Urinary bladder (tissue), 4 donors: ENCODE measurements at places on chromosomes 2 and 18. TPM values are rescaled to one million over a fixed set of nuclear protein-coding genes. Genes with fewer than 3 reads are reported as not detected.

DNA sequence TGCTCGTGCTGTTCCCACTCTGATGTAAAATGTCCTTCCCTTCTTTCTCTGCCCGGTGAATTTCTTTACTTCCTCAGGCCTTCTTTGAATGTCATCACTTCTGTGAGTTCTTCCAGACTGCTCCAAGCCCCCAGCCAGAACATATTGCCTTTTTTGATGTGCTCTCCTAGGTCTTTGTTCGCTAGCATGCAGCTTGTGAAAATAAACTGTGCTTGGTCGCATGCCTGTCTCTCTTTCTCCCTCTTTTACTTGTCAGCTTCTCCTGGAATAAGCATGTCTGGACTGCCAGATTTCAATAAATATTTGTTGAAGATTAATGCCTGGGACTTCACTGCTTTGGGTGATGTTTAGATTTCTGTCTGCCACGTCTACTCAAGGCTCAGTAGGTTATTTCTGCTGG lies 82.7 kb upstream of the ARHGAP28 start:
- no peak for DNase-seq

- DNase-seq: no peak
These were observed 22.2 kb upstream of the NAB1 start for GRCh38 chr2:190626641-190627210.

Gene ARHGAP28
- 9.1 TPM for polyA plus RNA-seq

DNA sequence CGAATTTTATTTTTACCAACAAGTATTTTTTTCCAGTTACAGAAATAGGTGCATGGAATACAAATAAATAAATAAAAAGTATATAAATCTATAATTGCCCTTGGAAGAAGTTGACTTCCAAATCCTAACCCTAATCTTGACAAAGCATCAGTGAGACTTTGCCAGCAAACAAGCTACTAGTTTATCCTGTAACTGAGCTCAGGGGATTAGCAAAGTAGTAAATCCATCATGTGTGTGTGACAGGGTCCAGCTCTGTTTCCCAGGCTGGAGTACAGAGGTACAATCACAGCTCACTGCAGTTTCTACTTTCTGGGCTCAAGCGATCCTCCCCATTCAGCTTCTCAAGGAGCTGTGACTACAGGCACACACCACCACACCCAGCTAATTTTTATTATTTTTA lies 948.0 kb upstream of the CNTNAP5 start:
- no peak for DNase-seq

DNA sequence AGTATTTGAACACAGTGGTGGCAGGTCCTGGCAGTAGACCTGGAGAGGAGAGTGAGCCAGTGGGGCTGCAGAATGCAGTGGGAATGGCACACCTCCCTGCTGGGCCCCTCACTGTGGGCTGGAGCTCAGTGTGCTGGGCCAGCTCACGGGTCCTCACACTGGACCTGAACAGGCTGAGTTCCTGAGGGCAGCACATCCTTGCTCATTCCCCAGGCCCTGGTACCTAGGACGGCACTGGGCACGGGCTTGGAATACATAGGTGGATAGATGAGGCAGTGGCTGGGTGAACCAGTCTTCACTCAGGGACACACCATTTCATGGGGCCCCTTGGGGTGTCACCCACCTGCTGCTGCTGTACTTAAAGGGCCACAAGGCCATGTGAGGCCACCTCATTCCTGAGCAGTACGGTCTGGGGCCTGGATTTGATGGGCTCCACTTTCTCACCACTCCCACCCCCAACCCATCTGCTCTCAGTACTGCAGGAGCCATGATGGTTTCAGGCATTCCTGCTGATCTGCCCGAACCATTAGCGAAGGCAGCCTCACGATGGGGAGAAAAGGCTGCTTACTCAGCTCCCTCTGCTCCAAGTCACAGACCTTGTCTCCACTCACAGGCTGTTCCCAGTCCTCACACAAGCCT lies 4.2 kb downstream of the TMEM177 start:
- no peak for DNase-seq

DNA sequence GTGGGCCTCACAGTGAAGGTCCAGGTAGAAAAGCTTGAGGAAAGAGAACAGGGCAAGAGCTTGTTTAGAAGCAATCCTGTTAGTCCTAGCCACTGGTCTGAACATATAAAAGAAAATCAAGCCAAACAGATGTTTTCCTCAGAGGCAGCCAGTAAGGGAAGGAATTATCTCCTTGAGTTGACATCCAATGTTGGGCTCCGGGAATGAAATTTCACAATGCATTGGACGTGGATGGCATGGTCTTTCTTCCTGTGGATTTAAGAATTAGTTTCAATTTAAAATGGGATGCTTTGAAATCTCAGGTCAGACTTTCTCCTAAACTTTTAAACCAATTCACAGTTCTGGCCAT lies 92.1 kb downstream of the ACKR3 start:
- DNase-seq: no peak

GRCh38 chr2:76437564-76437963 lies 726.8 kb upstream of the GCFC2 start:
- no peak for DNase-seq

- DNase-seq: no peak
These were observed 69.1 kb downstream of the HS6ST1 start for GRCh38 chr2:128249555-128249954.

Gene ANTXR1
- 53.0 TPM for polyA plus RNA-seq

DNA sequence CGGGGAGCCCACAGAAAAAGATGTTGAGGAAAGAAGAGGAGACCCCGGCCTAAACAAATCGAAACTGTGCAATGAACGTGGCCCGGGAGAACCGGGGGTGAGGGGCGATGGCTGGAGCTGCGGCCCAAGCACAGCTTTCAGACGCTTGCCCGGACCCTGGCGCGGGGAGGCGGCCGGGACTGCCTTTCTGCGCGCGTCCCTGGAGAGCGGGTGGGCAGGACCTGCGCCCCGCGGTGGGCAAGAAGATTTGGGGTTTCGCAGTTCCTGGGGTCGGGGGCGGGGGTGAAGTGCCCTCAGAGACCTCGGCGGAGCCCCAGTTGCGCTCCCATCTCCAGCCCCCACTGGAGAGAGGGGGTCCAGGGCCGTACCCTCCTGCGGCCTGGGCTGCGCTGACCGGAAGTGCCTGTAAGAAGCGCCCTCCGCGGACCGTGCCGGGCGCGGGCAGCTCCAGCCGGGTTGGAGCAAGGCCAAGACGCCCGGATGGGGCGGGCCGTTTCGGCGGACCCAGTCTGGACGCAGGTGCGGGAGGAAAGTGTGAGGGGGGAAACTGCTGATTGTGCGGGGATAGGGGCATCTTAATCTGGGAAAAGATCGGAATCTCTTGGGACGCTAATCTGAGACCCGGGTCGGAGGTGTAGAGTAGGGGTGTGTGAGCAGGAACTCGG lies 11.6 kb downstream of the EN1 start:
- DNase-seq: no peak

DNA sequence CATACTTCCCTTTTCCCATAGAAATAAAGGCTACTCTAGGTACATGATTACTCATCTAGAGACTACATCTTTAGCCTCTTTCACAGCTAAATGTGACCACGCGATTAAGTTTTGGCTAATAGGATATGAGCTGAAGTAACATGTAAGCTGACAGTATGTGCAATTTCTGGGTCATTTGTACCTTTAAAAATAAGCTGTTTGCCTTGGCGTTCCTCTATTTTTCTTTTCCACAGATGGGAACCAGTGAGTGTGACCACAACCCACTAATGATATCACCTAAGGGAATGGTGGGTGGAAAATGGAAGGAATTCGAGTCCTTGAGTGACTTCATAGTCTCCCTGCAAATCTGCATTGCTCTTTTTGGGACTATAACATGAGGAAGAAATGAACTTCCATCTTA lies 11.7 kb upstream of the NABP1 start:
- DNase-seq: no peak

GRCh38 chr2:112004253-112004645 lies 50.8 kb upstream of the TMEM87B start:
- no peak for DNase-seq

DNA sequence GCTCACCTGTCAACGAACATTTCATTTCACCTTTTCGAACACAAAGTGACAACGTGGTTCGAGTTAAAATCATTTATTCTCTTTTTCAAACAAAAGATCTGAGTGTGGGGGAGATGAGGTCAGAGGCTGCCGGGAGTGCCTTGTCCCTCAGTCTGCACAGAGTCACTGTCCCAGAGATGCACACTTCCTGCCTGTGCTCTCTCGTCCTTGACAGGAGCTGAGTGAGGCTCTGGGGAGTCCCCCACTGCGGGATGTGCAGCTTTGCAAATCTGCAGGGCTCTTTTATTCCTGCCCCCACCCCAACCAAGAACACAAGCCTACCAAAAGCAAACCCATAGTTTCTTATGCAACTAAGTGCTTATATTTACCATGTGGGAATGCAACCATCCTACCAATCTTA lies 497.8 kb downstream of the EIPR1 start:
- no peak for DNase-seq

Gene CACNB4
- polyA plus RNA-seq: 4.8 TPM

Gene IKZF2
- polyA plus RNA-seq: 2.4 TPM

- DNase-seq: no peak
These were observed 593.1 kb upstream of the CHAC2 start for GRCh38 chr2:53174539-53174938.

GRCh38 chr2:217231724-217232123 lies 371.9 kb upstream of the TNP1 start:
- no peak for DNase-seq

Gene TUBB8B
- 0.28 TPM for polyA plus RNA-seq

DNA sequence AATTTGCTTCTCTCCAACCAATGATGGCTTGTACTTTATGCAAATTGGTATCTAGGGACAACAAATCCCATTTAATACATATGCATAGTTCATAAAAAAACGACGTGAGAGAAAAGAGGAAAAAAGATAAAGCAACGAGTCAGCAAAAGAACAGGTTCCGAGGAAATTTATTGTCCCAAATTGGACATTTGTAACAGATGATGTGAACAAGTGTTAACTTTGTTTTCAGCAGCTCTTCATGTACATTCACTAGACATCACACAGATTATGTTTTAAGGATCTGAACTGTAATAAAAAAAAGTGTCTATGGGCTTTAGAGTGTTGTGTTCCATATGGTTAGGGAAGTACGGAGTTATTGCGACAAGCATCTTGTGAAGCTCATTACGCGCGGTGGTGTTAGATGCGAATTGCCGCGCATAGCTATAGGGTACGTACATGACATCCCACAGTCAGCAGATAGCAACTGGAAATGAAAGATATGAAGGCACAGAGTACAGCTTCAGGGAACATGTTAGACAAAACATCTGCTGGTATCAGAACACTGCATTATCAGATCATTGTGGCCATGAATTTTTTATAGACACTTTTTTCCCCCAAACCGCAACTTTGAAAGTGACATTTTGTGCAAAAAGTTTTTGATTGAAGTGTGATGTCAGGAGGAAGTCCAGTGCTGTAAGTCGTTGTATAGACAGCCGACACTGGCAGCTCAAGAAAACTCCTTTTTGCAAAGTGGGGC lies 1073.1 kb upstream of the FANCL start:
- DNase-seq: no peak

- no peak for DNase-seq
These were observed 162.2 kb downstream of the AFF3 start for GRCh38 chr2:99980176-99980575.

DNA sequence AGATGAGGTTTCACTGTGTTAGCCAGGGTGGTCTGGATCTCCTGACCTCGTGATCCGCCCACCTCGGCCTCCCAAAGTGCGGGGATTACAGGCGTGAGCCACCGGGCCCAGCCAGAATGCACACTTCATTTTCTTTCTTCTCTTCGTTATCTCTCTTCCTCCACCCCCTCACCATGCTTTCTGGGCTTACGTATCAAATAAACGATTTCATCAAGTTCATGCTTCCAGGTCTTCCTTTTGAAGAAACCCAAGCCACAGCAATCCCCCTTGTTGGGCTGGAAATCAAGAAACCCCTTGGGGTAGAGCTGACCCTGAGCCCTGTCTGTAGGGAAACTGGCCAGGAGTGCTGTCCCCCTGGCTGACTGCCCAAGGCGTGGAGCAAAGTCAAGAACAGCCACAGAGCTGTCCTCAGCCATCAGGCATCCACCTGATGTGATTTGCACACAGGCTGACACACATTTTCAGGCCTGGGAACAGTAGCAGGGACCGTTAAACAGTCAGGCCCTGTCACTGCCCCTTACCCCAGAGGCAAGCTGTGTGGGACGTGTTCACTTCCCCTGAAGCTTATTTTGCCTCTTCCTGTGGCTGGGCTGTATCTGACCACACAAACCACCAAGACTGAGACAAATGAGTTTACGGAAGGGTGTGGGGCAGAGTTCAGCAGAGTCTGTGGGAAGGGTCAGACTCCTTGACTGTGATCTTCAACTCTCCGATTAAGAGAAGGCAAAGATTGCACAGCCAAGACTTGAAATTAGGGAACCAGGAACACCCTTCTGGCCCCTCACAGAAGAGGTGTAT lies 15.1 kb upstream of the NMUR1 start:
- DNase-seq: no peak

- DNase-seq: no peak
These were observed 57.0 kb upstream of the SPP2 start for GRCh38 chr2:233993461-233993860.

Gene GRB14
- polyA plus RNA-seq: 0.95 TPM

DNA sequence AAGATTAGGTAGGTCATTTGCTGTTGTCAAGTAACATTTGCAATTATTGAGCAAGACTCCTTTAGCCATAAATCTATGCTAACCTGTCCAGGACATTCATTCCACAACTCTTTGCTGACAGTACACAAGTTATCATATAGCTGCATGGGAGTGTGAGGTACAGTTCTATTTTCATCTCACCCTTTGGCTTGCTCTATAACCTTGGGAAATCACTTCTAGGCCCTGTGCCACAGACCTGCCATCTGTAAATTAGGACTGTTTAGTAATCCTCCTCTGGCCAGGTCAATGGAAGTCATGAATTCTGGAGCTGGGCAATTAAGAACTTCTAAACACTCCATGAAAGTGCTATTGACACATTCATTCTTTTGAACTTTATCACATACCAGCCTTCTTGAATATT lies 34.6 kb upstream of the PAIP2B start:
- DNase-seq: no peak

DNA sequence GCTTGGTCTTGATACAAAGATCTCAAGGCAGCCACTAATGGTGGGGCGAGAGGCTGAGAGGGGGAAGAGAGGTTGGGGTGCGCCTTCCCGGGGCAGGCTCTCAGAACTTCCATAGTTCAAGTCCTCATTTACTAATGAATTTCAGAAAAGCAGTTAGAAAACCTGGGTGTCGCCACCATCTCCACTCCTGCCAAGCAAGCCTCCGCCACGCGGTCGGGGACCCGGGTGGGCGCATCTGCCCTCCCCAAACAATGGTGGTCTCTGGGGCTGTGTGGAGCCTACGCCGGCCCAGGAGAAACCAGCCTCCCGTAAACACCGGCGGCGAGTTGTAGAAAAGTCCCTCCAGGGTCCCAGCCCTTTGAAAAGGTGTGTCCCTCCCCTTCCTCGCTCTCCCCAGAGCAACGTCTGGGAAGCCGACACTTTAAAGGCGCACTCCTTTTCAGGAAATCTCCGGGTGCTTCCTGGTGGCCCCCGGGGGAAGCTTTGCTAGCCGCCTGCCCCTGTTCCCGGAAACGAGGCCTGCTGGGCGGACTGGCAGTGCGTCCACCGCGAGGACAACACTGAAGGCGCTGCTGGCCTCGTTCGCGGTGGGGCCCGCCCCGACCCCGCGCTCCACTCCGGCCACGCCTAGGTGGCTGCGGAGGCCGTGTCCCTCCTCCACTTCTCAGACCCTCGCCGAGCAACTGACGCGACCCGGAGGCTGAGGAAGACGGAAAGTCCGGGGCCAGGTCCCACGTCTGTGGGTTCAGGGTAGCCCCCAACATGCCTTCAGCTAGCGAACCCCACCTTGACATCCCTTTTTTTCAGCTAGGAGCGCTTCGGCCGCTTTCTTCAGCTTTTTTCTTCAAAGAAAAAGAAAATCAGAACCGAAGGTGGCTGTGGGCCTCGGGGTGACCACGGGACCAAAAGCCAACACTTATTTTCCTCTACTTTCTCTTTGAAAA lies 16.8 kb downstream of the EVX2 start:
- no peak for DNase-seq

GRCh38 chr2:221397187-221397586 lies 174.9 kb downstream of the EPHA4 start:
- DNase-seq: no peak
